ENCODE measurements at places on chromosomes 3 and 15. TPM values are rescaled to one million over a fixed set of nuclear protein-coding genes. Genes with fewer than 3 reads are reported as not detected.

GPR160 gene
- 1.4 TPM for total RNA-seq

GRCh38 chr3:108189440-108189839 is 32.8 kb downstream of the IFT57 start:
- H3K27ac ChIP-seq: no peak overlapping the region
- no peaks in the 10 kb centered on the region for H3K4me1 ChIP-seq
- no peaks in the 10 kb centered on the region for H3K27me3 ChIP-seq
- H3K4me3 ChIP-seq: no peak overlapping the region
- DNase-seq: no peak

- no peak overlapping the region for H3K4me3 ChIP-seq
- H3K4me1 ChIP-seq: peaks cover 18% of the 10 kb centered on the region
- peak; percentile 34 for DNase-seq
- H3K27ac ChIP-seq: no peak overlapping the region
Measured at GRCh38 chr3:190531406-190531805, 17.5 kb downstream of the IL1RAP start.

GRCh38 chr15:74312445-74313007 is 54.9 kb downstream of the CYP11A1 start:
- H3K27ac ChIP-seq: no peak overlapping the region
- H3K4me1 ChIP-seq: peaks cover 31% of the 10 kb centered on the region
- H3K36me3 ChIP-seq: no peaks in the 10 kb centered on the region
- H3K27me3 ChIP-seq: no peaks in the 10 kb centered on the region
- no peak overlapping the region for H3K4me3 ChIP-seq
- no peak for DNase-seq

DNA sequence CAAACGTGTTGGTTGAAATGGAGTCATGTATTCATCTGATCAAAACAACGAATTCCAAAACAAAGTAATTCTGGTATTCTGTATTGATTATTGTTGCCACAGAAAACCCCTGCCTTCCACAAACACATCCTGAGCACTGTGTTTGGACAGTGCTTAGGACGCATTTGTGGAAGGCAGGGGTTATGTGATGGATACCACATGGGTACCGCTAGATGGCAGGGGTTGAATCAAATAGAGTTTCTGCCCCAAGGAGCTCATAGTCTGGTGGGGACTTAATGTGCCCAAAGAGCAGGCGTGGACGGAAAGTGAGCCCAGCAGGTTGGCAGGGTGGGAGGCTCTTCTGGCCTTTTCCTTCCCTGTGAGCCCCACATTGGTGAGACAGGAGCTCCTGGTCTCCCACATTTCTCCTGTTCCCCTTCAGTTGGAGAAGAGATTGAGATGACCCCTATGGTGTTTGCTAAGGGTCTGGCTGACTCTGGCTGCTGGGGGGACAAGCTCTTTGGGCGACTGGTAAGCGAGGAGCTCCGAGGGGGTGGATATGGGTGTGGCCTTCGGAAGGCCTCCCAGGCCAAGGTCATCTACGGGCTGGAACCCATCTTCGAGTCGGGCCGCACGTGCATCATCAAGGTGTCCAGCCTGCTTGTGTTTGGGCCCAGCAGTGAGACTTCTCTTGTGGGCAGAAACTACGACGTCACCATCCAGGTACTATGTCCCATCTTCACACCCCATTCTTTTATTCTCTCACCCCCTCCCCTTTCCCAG is 22.1 kb upstream of the SLC28A1 start:
- H3K27me3 ChIP-seq: no peaks in the 10 kb centered on the region
- H3K4me3 ChIP-seq: no peak overlapping the region
- DNase-seq: no peak
- H3K27ac ChIP-seq: no peak overlapping the region
- H3K36me3 ChIP-seq: no peaks in the 10 kb centered on the region
- H3K4me1 ChIP-seq: no peaks in the 10 kb centered on the region
